Osteoblast (primary cell): ENCODE measurements at places on chromosomes 16 and 17. TPM values are rescaled to one million over a fixed set of nuclear protein-coding genes. Genes with fewer than 3 reads are reported as not detected.
A peak's percentile ranks its signal among the peaks of the same experiment; 100 is the strongest.

- DNase-seq, result no peak
Observed at GRCh38 chr16:67766291-67766690, 40.1 kb downstream of the RANBP10 start.

DNA sequence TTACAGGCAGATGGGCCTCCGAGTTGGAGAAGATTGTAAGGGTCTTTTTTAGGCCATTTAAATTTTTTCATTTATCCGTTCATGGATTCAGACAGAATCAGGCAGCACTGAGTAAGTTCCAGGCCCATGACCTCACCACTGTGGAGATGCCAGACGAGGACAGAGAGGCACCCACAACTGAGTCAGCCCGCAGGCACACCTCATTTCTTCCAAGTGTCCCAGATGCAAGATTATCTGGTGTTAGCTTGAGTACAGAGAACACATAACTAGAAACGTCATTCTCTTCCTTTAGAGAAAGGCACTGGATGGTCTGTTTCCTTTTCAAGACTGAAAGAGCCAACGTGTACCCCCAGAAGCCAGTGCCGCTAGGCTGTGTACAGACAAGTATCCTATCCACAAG, 16.9 kb downstream of the CLEC16A start:
- peak; percentile 90 for DNase-seq

GRCh38 chr17:47907932-47908562, 12.0 kb downstream of the SP2 start:
- no peak for DNase-seq

- peak; percentile 95 for DNase-seq
Observed at GRCh38 chr16:56866955-56867830, 2.2 kb downstream of the SLC12A3 start.

DNA sequence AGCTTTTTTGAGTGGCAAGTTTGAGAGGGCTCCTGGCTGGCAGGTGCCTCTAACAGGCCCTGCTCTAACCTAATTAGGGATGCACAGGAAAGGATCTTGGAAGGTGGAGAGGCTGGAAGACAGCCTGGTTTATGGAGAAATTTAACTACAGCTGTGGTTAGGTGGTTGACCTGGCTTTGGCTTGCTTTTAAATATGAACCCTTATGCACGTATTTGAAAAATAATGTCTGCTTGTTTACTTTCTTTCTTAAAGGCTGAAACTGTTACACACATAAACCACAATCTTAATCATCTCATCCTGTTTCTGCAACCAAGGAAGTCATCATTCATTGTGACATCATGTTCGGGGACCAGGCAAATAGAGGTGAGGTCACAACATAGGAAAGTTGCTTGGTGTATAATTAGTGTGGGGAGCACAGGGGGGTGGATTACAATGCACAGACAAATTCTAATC, 23.1 kb upstream of the DHRS13 start:
- peak; percentile 90 for DNase-seq

- DNase-seq, result peak; percentile 90
Observed at GRCh38 chr17:42135664-42136653, 13.4 kb downstream of the HSPB9 start.

- DNase-seq, result no peak
Observed at GRCh38 chr16:75472908-75473877, 8.7 kb upstream of the TMEM170A start.

DNA sequence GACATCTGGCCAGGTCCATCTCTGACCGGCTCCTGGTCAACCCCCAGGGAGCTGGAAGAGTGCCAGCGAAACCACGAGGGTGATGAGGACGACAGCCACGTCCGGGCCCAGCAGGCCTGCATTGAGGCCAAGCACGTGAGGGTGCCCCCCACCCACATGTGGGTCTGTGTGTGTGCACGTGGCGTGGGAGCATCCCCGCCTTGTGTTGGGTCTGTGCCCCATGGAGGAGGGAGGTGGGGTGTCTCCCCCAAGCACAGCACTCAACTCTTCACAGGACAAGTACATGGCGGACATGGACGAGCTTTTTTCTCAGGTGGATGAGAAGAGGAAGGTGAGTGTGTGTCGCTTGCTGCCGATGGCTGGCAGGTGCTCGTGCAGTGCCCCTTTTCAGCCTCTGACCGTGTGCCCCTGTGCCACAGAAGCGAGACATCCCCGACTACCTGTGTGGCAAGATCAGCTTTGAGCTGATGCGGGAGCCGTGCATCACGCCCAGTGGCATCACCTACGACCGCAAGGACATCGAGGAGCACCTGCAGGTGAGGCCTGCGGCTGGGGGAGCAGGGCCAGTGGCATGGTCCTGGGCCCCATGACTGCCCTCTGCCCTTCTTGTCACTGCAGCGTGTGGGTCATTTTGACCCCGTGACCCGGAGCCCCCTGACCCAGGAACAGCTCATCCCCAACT, 1.7 kb downstream of the STUB1 start:
- DNase-seq, result no peak

GRCh38 chr17:49748791-49749190, 15.1 kb downstream of the FAM117A start:
- no peak for DNase-seq

- DNase-seq, result no peak
Observed at GRCh38 chr16:22838681-22839080, 24.7 kb downstream of the HS3ST2 start.

DNA sequence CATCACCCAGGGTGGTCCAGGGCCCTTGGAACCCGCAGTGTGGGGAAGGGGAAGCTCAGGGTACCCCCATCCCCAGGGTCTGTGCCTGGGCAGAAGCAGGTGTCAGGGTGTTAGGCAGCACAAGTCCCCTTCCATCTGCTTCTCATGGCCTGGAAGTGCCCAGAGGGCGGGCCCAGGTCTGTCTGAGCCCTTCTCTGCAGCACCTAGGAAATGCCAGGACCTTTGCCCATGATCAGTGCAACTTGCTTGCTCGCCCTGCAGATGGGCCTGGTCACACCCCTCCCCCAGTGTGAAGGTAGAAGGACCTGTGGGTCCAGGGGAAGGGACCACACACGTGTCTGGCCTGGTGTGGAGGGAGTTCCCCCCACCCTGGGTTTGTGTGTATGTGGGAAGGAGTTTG, 157.5 kb upstream of the CDC42EP4 start:
- peak; percentile 53 for DNase-seq

DNA sequence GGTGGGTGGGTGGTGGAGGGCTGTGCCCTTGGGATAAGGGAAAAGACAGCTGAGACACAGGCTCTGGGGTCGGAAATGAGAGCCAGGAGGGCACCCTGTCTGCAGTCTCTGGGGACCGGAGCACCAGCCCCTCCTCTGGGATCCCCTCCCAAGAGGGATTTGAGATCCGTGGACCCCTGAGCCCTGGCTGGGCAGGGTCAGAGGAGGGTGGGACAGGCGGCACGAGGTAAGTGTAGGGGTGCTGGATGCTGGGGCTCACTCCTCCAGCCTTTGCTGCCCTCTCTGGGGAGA, 425 bp downstream of the SGSH start:
- no peak for DNase-seq

GRCh38 chr16:15741207-15741871, 91.3 kb downstream of the NDE1 start:
- DNase-seq, result no peak

DNA sequence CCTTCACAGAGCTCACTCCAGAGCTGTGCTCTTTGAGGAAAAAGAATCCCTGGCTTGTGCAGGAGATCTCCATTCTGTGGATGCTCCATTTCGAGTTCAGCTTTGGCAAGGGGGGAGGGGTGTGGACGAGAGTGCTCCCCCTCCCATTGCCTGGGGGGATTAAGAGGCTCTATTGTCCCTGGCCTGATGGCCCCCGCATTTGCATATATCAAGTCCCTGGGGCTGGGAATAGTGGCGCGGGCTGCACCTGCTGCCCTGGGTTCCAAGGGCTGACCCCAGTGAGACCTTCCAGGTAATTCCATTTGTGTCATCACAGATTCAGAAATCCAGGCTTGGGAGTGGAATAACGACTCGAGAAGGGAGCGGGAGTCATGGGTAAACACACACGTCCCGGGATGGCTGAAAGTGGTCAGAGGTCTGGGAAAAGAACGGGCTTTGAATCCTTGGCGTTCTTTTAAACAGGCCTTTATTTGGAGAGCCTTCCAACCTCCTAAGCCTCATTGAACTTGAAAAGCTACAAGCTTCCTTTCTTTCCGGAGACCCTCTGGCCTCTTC, 479.3 kb downstream of the HS3ST3B1 start:
- no peak for DNase-seq

CD79B gene
- 0.36 and 0.59 TPM in 2 replicates for total RNA-seq

SLFN12 gene
- total RNA-seq, result 19.9 and 25.6 TPM in 2 replicates

TP53TG3B gene
- total RNA-seq, result 0.36 TPM in 1 of 2 replicates, not detected in the other
